ENCODE measurements at places on chromosomes 11 and 22.
A peak's percentile ranks its signal among the peaks of the same experiment; 100 is the strongest.

DNA sequence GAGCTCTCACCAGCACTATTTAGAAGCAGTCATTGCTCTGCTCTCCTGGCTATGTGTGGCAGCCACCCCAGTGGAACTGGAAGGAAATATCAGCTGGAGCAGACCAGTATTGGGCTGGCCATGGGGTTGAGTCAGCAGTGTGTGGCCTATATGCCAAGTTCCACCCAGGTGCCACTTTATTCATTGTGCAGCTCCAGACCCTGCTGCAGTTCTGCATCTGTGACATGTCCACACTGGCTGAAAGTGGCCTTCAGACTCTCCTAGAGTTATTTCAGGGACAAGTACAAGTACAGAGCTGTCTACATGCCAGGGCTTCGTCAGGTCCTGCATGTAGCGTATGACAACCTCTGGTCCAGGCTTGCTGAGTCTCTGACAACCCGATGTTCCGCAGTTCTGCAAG is 55.2 kb downstream of the CABIN1 start:
- no peak for DNase-seq

GRCh38 chr22:23575601-23576000 is 4.5 kb downstream of the IGLL1 start:
- DNase-seq = no peak

GRCh38 chr11:31340903-31341572 is 28.5 kb downstream of the DCDC1 start:
- no peak for DNase-seq

DNA sequence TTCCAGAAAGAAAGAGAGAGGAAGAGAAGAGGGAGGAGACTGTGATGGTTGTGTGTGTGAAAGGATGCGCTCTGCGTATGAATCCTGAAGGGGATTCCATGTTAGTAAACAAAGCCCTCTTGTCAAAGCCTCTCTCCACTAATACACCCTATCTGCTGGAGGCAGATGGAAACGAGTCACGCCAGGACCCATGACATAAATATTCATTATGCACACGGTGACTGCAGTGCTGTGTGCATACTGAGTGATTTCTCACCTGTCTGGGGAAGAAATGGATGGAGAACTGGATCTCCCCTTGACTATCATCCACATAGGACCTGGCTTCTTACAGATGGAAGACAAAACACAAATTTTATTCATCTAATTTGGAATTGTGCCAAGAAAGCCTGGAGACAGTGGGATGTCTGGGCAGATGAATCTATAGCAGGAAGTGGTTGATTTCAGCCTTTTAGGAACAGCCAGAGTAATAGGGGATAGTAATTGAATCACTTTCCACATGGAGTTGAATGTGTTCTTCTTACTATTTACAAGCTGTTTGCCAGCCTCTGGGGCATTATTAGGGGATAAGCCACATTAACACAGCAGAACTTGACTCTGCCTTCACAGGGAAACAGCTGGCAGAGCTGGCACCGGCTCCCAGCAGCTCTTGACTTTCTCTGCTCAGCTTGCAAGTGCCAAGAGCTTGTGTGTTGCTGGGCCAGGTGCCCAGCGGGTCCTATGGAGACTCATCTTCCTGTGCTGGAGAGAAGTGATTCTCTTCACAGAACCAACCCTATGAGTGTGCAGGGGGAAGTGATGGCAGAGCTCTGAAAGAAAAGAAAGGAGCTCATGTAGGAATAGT is 9.0 kb downstream of the MTNR1B start:
- DNase-seq = no peak

GRCh38 chr22:41619979-41620588 is 759 bp downstream of the DESI1 start:
- peak; percentile 35 for DNase-seq

- DNase-seq = no peak
Observed at GRCh38 chr11:10192036-10192435, 102.0 kb downstream of the SBF2 start.

- no peak for DNase-seq
Observed at GRCh38 chr11:79201677-79202347, 239.0 kb downstream of the TENM4 start.

DNA sequence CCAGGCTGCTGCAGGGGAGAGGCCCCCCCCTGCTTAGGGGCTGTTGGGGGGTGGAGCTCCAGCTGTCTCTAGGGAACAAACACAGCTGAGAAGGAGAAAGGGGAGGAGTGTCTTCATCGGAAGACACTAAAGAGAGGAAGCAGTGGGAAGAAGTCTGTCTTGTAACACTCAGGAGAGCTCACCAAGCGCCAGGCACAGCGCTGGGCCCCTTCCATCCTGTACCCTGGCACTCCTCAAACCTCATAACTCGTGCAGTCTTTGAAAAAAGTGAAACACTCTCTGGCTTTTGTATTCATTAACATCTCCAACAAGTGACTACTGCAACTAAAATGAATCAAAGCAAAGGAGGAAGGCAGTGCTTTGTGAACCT is 67.4 kb upstream of the PRDM11 start:
- no peak for DNase-seq

Measured in stimulated activated CD4-positive, alpha-beta T cell treated with anti-CD3 and anti-CD28 coated beads, TNF-alpha, amount 100 ng/mL, for 1 hour (primary cell).